ENCODE measurements at places on chromosomes 7 and 10. TPM values are rescaled to one million over a fixed set of nuclear protein-coding genes. Genes with fewer than 3 reads are reported as not detected.

GRCh38 chr7:85060696-85061095 is 126.2 kb downstream of the SEMA3D start:
- no peaks in the 10 kb centered on the region for H3K27me3 ChIP-seq
- no peak for DNase-seq
- H3K4me1 ChIP-seq = no peaks in the 10 kb centered on the region
- H3K27ac ChIP-seq = no peak overlapping the region

- peaks cover 16% of the 10 kb centered on the region for H3K36me3 ChIP-seq
- no peak overlapping the region for H3K4me3 ChIP-seq
- no peak for DNase-seq
- no peak overlapping the region for H3K27ac ChIP-seq
- H3K27me3 ChIP-seq = peaks cover 4% of the 10 kb centered on the region
Observed at GRCh38 chr7:129123510-129123857, 21.0 kb upstream of the TSPAN33 start.

- H3K27me3 ChIP-seq = peaks cover 4% of the 10 kb centered on the region
- DNase-seq = no peak
- peaks cover 7% of the 10 kb centered on the region for H3K4me1 ChIP-seq
- no peaks in the 10 kb centered on the region for H3K36me3 ChIP-seq
Observed at GRCh38 chr7:7177044-7177517, 5.3 kb upstream of the C1GALT1 start.

DNA sequence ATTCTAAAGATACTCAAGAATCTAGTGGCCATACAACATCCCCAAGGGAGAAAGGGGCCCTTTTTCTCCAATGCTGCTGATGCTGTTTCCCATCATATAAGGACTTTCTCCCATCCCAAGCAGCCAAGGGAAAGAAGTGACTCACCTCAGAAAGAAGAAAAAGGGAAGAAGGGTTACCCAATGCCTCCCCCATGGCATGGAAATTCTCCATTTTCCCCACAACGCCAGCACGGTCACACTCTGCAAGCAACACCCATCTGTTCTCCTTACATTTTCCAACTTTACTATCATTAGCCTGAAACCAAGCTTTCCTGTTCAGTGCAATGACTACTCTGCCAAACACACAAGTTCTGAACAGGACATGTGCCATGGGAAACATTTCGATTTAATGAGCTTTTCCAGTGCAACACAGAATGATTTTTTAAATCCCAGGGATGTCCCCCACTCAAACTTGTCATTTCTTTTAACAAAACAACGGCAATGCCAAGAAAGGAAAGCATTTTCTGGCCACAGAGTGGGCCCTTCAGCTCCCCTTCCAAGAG is 67.9 kb downstream of the PTPRN2 start:
- H3K4me3 ChIP-seq = no peak overlapping the region
- H3K4me1 ChIP-seq = no peaks in the 10 kb centered on the region
- DNase-seq = no peak
- H3K27me3 ChIP-seq = peaks cover 3% of the 10 kb centered on the region
- no peak overlapping the region for H3K27ac ChIP-seq

- no peaks in the 10 kb centered on the region for H3K27me3 ChIP-seq
- H3K27ac ChIP-seq = no peak overlapping the region
- DNase-seq = no peak
- no peak overlapping the region for H3K4me3 ChIP-seq
Observed at GRCh38 chr10:113187063-113187777, 237.2 kb downstream of the TCF7L2 start.

DNA sequence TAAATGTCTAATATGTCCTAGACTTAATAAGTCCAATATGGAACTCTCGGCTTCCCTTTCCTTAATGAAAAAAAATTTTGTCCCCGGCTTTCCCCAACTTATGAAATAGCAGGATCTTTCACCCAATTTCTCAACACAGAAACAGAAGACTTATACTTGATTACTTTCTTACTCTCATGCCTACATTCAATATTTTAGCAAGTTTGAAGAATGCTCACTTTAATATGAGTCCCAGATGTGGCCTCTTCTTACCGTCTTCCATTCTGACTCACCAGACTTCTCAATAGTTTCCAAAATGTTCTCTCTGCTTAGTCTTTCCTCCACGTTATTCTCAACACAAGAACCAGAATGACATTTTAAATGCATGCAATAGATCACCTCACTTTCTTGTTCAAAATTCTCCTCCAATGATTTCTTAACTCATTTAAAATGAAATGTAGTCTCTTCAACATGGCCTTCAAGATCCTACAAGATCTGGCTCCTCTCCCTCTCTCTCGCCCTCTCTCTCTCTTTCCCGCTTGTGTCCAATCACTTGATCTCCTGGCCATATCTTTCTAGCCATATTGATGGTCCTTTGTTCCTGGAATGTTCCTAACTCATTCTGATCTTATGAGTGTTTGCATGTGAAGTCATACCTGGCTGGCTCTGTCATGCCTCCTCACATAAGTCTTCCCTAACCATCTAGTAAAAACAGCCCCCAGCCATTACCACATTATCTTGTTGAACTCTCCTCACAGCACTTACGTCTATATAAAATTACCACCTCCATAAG is 119.7 kb upstream of the FAM3C start:
- H3K27me3 ChIP-seq = no peaks in the 10 kb centered on the region
- no peak overlapping the region for H3K4me3 ChIP-seq
- no peak for DNase-seq
- H3K4me1 ChIP-seq = no peaks in the 10 kb centered on the region

- DNase-seq = no peak
- H3K27ac ChIP-seq = no peak overlapping the region
- no peaks in the 10 kb centered on the region for H3K36me3 ChIP-seq
- H3K27me3 ChIP-seq = peaks cover 6% of the 10 kb centered on the region
- H3K4me1 ChIP-seq = no peaks in the 10 kb centered on the region
Observed at GRCh38 chr10:71825217-71825616, 25.8 kb downstream of the PSAP start.

- DNase-seq = no peak
- H3K27me3 ChIP-seq = no peaks in the 10 kb centered on the region
- no peak overlapping the region for H3K27ac ChIP-seq
- H3K4me1 ChIP-seq = no peaks in the 10 kb centered on the region
Observed at GRCh38 chr10:12013926-12014325, 28.7 kb downstream of the UPF2 start.

GRCh38 chr10:46537309-46537708 is 19.1 kb downstream of the GPRIN2 start:
- H3K27me3 ChIP-seq = peaks cover 9% of the 10 kb centered on the region
- DNase-seq = no peak
- peaks cover 2% of the 10 kb centered on the region for H3K36me3 ChIP-seq
- H3K27ac ChIP-seq = no peak overlapping the region
- H3K4me3 ChIP-seq = no peak overlapping the region

DNA sequence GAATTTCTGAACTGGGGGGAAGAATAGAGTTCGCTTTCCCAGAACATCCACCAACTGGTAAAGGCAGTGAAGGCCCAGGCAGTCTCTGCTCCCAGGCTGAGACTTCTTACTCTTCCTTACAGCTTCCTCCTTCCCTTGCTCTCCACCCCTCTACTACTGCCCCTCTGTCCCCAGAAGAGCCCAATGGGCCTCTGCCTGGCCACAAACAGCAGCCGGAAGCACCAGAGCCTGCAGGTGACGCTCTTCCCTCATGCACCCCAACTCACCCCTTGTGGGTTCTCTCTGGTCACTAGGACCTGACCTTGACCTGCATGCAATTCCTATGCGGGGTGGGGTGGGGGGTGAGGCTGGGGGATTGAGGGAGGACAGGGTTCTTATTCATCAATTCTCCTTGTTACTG is 16.5 kb downstream of the FAM131B start:
- H3K27ac ChIP-seq = no peak overlapping the region
- H3K4me3 ChIP-seq = no peak overlapping the region
- DNase-seq = no peak
- peaks cover 8% of the 10 kb centered on the region for H3K36me3 ChIP-seq
- H3K4me1 ChIP-seq = peaks cover 13% of the 10 kb centered on the region

- H3K4me1 ChIP-seq = peaks cover 4% of the 10 kb centered on the region
- peak overlapping the region; percentile 92 for H3K4me3 ChIP-seq
- peaks cover 3% of the 10 kb centered on the region for H3K27me3 ChIP-seq
- peak overlapping the region; percentile 56 for H3K27ac ChIP-seq
- peak; percentile 32 for DNase-seq
Observed at GRCh38 chr10:49539320-49539885, 482 bp upstream of the ERCC6 start.

- no peak for DNase-seq
- peaks cover 6% of the 10 kb centered on the region for H3K4me1 ChIP-seq
- H3K27ac ChIP-seq = no peak overlapping the region
- H3K4me3 ChIP-seq = no peak overlapping the region
- H3K36me3 ChIP-seq = no peaks in the 10 kb centered on the region
- no peaks in the 10 kb centered on the region for H3K27me3 ChIP-seq
Observed at GRCh38 chr7:140081774-140082425, 19.1 kb upstream of the PARP12 start.

- H3K27ac ChIP-seq = no peak overlapping the region
- peaks cover 9% of the 10 kb centered on the region for H3K36me3 ChIP-seq
- H3K4me1 ChIP-seq = peaks cover 31% of the 10 kb centered on the region
- no peak for DNase-seq
- no peak overlapping the region for H3K4me3 ChIP-seq
Observed at GRCh38 chr10:119518176-119518575, 24.3 kb downstream of the RGS10 start.

DNA sequence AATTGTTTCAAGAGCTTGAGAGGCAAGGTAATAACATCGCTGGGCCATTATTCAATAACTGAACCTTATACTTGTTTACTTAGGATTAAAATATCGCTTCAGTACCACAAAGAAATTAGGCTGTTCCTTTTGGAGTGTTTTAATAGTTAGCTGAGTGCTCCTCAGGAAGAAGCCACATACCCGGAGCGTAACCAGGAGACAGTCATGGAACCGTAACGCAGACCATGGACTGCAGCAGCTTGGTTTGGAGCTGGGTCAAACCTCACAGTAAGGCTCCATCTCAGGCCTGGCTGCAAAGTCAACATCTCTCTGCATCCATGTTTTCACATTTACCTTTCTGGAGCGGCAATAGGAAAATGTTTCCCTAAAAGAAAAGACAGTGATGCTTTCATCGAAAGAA is 599.0 kb downstream of the TNS3 start:
- no peaks in the 10 kb centered on the region for H3K4me1 ChIP-seq
- DNase-seq = no peak
- H3K27ac ChIP-seq = no peak overlapping the region
- H3K36me3 ChIP-seq = no peaks in the 10 kb centered on the region
- no peak overlapping the region for H3K4me3 ChIP-seq
- H3K27me3 ChIP-seq = no peaks in the 10 kb centered on the region

DNA sequence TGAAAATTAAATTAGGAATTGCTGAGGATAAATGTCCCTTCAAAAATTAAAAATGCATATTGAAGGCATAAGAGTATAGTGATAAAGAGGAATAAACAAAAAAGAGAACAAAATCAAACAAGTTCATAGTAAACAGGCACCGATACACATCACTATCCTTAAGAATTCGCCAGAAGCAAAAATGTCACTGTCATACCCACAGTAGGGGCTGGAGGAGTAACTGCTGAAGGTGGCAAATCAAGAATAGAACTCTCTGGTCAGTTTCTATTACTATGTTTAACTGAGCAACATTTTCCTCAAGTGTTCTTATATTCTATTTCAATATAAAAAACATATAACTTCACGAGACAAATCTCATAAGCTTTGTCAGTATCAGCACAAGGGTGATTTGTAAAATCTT is 84.0 kb downstream of the VPS41 start:
- no peaks in the 10 kb centered on the region for H3K36me3 ChIP-seq
- no peak for DNase-seq

GRCh38 chr7:137981175-137981574 is 20.7 kb downstream of the CREB3L2 start:
- peaks cover 29% of the 10 kb centered on the region for H3K4me1 ChIP-seq
- peaks cover 1% of the 10 kb centered on the region for H3K27me3 ChIP-seq
- peaks cover 20% of the 10 kb centered on the region for H3K36me3 ChIP-seq
- H3K4me3 ChIP-seq = no peak overlapping the region
- H3K27ac ChIP-seq = no peak overlapping the region
- DNase-seq = no peak

- H3K4me1 ChIP-seq = peaks cover 8% of the 10 kb centered on the region
- H3K27ac ChIP-seq = no peak overlapping the region
- H3K4me3 ChIP-seq = no peak overlapping the region
- peaks cover 4% of the 10 kb centered on the region for H3K27me3 ChIP-seq
- no peaks in the 10 kb centered on the region for H3K36me3 ChIP-seq
Observed at GRCh38 chr7:1106793-1107421, 19.0 kb downstream of the GPER1 start.

GRCh38 chr10:32489901-32490300 is 44.0 kb downstream of the CCDC7 start:
- H3K27ac ChIP-seq = no peak overlapping the region
- H3K36me3 ChIP-seq = peaks cover 35% of the 10 kb centered on the region
- peaks cover 6% of the 10 kb centered on the region for H3K27me3 ChIP-seq
- no peak for DNase-seq
- H3K4me3 ChIP-seq = no peak overlapping the region
- no peaks in the 10 kb centered on the region for H3K4me1 ChIP-seq

- H3K36me3 ChIP-seq = no peaks in the 10 kb centered on the region
- DNase-seq = no peak
- H3K4me1 ChIP-seq = peaks cover 2% of the 10 kb centered on the region
- H3K4me3 ChIP-seq = no peak overlapping the region
Observed at GRCh38 chr10:64115471-64115870, 594.3 kb downstream of the REEP3 start.

GRCh38 chr7:214410-215212 is 22.2 kb downstream of the FAM20C start:
- no peak overlapping the region for H3K4me3 ChIP-seq
- H3K27me3 ChIP-seq = peaks cover 31% of the 10 kb centered on the region
- no peak for DNase-seq
- peaks cover 7% of the 10 kb centered on the region for H3K36me3 ChIP-seq

GRCh38 chr7:88095-88926 is 104.1 kb upstream of the FAM20C start:
- H3K27me3 ChIP-seq = peaks cover 12% of the 10 kb centered on the region
- no peaks in the 10 kb centered on the region for H3K36me3 ChIP-seq
- peak overlapping the region; percentile 14 for H3K4me3 ChIP-seq

DNA sequence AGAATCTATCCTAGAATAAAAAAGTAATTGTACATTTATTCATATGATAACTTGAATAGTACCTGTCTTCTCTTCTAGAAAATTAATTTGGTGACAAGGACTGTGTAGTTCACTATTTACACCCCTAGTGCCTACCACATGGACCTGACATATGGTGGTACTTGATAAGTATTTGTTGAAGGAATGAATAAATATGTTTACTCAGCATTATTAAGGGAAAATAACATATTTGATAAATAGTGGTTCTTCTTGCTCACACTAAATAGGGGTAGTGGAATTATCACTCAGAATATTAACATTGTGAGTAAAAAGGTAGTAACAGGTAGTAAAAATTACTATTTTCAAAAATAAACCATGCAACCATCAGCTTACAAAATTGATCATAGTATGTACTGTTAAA is 2.8 kb downstream of the SHTN1 start:
- no peaks in the 10 kb centered on the region for H3K36me3 ChIP-seq
- no peaks in the 10 kb centered on the region for H3K27me3 ChIP-seq
- no peak for DNase-seq
- H3K4me1 ChIP-seq = peaks cover 6% of the 10 kb centered on the region
- no peak overlapping the region for H3K27ac ChIP-seq

KIF11 gene
- 7.2 TPM for total RNA-seq

SPDYE5 gene
- total RNA-seq = not detected

NYAP1 gene
- total RNA-seq = 36.6 TPM

IFIT2 gene
- total RNA-seq = not detected

CYP2C19 gene
- total RNA-seq = not detected

PANK1 gene
- 16.7 TPM for total RNA-seq

GBX1 gene
- total RNA-seq = not detected

RAMP3 gene
- not detected for total RNA-seq

OR9A2 gene
- not detected for total RNA-seq

NME8 gene
- total RNA-seq = not detected

PHF14 gene
- 90.1 TPM for total RNA-seq

AKR1D1 gene
- total RNA-seq = not detected

PRSS58 gene
- total RNA-seq = not detected

MMRN2 gene
- total RNA-seq = 5.4 TPM

Data from glutamatergic neuron (in vitro differentiated cells).